ENCODE measurements at places on chromosomes 4 and X.
A peak's percentile ranks its signal among the peaks of the same experiment; 100 is the strongest.

GRCh38 chr4:27397886-27398285, 537.2 kb downstream of the STIM2 start:
- DNase-seq, result peak; percentile 89

- DNase-seq, result no peak
Measured at GRCh38 chr4:122978789-122979188, 56.4 kb upstream of the NUDT6 start.

DNA sequence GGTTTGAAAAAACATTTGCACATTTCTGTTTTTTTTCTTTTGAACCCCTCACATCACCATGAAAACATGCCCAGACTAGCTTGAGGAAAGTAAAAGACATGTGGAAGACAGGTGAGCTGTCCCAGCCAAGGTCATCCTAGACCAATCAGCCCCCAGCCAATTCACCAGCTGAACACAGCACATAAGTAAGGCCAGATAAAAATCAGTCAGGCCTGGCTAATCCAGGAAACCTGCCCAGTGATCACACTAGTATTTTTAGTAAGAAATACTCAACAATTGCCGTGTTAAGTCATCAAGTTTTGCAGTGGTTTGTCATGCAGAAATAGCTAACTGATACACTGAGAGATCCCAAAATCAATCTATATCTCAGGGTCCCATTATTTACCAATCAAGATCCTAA, 4.4 kb upstream of the SMR3A start:
- DNase-seq, result no peak

GRCh38 chrX:56738670-56739069, 9.6 kb downstream of the NBDY start:
- no peak for DNase-seq

DNA sequence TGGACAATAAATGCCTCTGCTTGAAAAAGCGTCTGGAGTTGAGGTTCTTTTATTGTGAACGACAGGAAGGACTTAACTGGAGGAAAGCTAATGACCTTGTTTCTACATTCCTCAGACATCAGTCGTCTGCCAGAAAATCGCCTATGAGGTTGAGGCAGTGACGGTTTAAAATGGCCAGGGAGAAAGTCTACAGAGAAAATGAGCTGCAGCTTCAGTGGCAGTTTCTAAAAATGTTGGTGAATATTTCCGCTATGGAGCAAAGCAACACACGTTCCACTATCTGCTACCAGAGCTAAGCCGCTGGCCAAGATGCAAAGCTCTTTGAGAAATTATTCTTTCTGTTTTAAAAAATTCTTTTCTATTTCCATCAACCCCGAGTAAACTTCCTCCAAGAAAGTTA, 116.9 kb upstream of the GALNT7 start:
- DNase-seq, result peak; percentile 10

- DNase-seq, result no peak
Measured at GRCh38 chr4:69849969-69850368, 10.0 kb downstream of the SULT1E1 start.

DNA sequence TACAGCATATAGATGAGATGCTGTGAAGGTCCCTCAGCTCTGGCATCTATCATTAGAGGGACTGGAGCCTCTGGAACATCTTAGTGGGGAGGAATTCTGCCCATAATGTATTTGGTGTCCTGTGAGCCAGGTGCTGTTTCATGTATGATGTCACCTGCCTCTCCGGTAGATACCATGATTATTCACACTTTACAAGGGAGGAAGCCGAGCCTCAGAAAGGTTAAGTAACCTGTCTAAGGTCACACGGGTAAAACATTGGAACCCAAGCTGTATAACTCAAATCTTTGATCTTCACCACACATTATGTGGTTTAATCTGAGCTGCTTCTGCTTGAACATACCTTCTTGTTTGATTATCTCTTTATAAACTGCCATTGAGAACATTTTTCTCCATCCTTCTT, 442.8 kb downstream of the BCOR start:
- DNase-seq, result no peak

DNA sequence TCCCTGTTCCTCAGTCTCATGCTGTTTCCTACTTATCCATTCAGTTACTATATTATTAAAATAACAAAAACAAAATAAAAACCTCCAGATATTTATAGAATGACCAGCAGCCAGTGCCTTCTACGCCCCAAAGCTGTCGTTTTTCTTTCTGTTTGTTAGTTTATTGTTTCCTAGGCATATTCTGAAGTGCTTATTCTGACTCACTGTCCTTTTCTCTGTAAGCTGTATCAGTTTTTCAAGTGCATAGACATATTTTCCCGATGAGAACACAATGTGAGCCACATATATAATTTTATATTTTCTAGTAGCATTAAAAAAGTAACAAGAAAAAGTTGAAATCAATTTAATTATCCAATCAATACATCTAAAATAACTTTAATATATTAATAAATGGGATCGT, 2158.6 kb upstream of the TENM3 start:
- DNase-seq, result peak; percentile 22

DNA sequence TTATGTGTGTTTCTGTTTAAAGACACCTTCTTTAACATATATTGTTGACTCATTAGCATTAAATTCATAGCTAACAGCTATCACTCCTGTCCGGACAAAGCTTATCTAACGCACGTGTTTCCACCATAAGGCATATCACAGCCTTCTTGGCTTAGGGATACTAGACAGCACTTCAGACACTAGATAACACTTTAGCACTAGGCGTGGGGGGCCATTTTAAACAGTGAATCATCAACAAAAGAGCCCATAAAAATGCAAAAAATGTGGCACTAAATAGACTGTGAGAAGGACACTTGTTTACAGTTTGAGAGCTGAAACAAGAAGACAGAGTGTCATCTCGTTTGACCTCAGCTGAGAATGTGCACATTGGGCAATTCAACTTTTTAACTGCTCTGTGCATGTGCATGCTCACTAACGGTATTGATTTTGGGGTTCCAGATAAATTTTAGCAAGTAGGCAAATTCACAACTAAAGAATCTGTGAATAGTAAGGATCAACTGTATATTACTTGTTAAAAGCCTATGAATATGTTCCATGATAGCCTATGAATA, 58.9 kb upstream of the RAI2 start:
- no peak for DNase-seq

DNA sequence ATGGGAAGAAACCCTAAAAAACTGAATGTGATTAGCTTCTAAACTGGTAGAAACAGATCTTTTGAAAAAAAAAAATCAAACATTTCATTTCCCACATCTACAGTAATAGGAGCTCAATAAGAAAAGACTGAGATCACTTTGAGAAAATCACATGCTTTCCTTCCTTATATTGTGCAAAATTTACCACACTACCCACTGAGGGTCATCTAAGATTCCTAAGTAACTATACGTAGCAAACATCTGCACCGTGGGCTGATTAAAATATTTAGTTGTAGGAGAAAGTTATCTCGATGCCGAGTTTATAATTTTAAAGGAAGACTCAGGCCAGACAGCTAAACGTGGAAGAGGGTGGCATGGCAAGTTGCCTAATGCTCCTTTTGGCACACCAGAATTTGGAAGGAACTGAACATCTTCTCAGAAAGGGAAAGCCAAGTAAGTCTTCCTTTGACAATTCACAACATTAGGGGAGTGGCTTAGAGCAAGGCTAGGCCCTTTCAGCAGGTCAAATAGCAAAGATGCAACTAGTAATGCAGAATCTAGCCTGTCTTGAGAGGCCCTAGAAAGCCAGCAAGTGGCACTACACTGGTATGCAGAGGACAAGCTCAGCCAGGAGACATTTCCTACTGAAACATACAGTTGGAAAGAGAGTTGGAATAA, 128.0 kb downstream of the TMA16 start:
- no peak for DNase-seq

DNA sequence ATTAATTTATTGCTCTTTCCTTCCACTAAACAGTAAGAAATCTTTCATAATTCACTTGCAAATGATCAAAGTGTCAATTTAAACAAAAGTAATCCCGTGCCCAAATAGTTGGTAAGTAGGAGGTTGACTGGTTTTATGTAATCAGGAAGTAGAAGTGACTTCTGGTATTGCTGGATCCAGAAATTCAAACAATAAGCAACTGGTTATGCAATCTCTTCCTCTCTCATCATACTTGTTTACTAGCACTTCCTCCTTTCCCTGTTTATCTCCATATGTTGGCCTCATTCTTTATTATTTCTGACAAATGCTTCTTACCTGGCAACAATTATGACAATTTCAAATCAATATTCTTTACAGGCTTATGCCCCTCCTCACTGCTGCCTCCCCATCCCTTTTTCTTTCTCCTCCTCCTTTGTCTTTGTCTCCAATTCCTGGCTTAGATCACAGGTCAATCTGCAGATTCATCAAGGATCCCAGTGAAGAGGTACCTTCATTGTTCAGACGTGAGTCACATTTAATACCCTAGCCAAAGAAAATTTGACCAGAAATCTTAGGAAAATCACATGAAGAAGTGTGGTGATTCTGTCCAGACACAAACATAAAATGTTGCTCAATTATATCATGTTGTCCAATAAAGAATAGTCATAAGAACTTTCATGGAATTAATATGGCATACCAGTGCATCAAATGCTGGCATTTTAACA, 323.2 kb upstream of the PCDH7 start:
- peak; percentile 29 for DNase-seq

GRCh38 chr4:176774852-176775251, 17.9 kb downstream of the VEGFC start:
- DNase-seq, result no peak

DNA sequence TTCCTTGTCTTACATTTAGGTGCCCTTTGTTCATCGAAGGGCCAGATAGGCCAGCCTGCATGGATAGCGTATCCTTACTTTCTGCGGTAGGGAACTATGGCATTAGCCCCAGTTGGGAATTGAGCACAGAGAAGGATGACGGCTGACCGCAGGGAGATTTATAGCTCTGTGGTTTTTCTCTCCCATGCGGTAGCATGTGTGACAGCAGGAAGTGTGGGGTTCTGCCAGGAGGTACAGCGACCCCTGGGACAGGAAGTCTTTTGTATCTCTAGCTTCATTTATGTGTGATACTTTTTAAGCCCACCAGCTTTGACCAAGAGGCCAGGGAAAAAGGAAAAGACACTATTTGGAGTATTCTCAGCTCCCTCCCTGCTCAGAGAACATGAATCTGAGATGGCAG, 33.1 kb downstream of the GAB3 start:
- DNase-seq, result peak; percentile 87

- peak; percentile 59 for DNase-seq
Measured at GRCh38 chrX:12791257-12792228, at the start of gene PRPS2. TSS of gene PRPS2 (plus strand) at chrX:12791412. CDS start at chrX:12791498, 86 bp downstream.

DNA sequence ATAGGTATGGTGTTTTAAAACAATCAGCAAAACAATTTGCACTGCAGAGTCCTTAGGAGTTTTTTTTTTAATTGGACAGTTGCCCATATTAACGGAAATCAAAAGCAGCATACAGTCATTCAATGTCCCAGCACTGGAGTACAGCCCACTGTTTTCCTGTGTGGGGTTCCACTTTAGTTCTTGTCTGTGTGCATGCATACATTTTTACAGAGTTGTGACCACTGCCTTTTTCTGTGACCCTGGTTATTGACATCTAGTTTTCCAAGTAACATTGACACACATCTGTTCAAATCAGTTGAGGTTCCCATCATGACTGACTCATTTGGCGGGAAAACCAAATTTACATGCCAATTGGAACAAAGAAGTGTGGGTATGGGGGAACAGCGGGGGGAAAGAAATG, 83.3 kb downstream of the HPRT1 start:
- DNase-seq, result peak; percentile 72

GRCh38 chrX:16826207-16826606, 39.9 kb downstream of the TXLNG start:
- peak; percentile 42 for DNase-seq

DNA sequence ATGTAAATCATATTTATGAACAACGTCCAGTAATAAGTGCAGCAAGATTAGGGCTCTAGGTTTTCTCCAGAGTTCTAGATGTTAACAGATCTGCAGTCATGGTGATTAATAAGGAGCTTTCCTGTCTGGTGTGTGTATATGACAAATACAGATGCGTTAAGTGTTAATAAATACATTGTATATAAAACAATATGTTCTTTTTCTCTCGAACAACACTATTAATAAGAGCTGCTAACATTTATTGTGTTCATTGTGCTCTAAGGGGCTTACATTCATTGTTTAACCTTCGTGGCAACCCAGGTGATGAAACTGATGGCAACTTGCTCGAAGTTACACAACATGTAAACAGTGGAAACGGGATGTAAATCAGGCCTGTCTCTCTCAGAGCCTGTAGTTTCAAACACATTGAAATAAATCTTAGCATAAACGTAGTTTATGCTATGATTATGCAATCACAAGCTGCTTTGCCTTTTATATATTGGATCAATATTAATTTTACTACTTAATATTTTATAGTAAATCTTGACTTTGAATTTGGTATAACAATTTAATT, 547 bp upstream of the CLGN start:
- peak; percentile 12 for DNase-seq

DNA sequence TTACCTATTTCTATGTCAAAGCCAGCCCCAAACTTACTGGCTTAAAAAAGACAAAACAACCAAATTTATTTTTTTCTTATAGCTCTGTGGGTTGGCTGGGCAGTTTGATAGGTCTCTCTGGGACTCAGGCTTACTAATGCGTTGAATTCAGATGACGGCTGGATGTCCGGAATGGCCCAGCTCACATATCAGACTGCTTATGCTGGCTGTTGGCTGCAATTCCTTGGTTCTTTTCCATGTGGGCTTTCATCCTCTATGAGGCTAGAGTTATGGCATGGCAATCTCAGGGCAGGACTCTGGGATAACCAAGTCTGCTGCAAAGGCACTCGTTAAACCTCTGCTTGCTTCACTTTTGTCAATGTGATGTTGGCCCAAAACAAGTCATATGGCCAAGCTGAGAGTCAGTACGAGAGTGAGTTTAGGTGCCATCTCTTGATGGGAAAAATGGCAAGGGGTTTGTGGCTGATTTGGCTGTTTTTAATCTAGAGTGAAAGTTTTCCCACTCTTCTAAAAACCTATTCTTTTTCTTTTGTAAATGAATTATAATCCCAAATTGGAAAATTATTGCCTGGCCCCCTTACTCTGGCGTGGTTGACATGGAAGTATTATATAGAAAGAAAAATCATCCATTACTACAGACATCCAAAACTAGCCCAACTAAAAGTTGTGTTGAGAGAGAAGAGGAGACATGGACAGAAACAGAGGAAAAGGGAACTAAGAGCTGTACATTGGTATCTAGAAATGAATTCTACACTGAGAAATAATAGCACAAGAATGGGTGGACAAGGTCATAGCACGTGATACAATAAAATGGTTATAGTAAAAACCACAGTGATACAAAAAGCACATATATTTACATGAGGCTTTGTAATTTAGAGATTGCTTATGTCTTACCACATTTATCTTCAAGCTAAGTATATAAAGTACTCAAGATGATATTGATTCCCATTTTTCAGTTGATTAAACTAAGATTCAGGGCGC, 6.6 kb downstream of the PRIMPOL start:
- DNase-seq, result peak; percentile 15

GRCh38 chrX:133370696-133371275, 44.5 kb downstream of the GPC4 start:
- DNase-seq, result no peak

GRCh38 chrX:50111742-50112141, 89.1 kb downstream of the AKAP4 start:
- no peak for DNase-seq

GRCh38 chrX:57528670-57529255, 63.0 kb upstream of the ZXDB start:
- no peak for DNase-seq

GRCh38 chr4:7968262-7968896, 28.7 kb upstream of the AFAP1 start:
- no peak for DNase-seq

Measured in fibroblast of skin of right biceps (primary cell).